ENCODE measurements at places on chromosomes 4 and X. TPM values are rescaled to one million over a fixed set of nuclear protein-coding genes. Genes with fewer than 3 reads are reported as not detected.

DNA sequence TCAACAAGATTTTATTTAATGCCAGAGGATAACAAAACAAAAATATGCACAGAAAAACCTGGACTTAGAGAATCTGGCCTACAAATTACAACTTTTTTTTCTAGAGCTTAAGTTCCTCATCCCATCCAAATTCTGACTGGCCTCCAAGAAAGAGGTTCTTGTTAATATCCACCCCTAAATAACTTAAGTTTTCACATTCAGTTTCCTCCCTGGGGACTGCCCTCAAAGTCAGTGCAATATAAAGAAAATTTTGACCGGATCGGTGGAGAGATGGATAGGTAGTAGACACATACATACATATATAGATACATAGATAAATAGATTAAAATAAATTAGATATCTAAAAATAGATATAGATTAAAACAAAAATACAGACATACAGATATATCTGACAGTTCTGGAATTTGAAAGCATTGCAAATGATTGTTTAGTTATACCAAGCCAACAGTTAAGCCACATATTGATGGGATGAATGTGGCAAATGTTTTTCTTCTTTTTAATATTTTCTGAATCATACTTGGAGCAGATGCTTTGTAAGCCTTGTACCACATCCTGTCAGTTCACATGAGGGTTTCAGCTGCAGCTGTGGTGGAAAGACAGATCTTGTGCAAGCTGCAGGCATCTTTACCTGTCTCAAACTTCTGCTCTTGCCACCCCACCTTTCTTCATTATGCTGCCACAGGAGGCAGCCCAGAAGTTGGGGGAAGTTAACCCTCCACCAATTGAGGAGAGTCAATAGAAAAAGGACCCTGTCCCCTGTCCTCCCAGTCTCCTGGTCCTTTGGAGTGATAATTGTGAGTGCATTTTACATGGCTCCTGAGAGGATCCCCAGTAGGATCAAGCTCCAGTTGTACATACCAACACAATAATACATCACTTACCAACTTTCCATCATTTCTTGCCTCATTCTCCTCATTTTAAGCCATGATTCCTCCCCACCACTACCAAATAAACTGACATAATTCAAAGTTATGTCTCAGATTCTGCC lies 58.5 kb upstream of the PRDM8 start:
- H3K36me3 ChIP-seq, result no peaks in the 10 kb centered on the region
- no peak overlapping the region for H3K27ac ChIP-seq
- DNase-seq, result no peak

- H3K27me3 ChIP-seq, result no peaks in the 10 kb centered on the region
- no peak for DNase-seq
- H3K4me3 ChIP-seq, result no peak overlapping the region
- no peak overlapping the region for H3K27ac ChIP-seq
- no peaks in the 10 kb centered on the region for H3K36me3 ChIP-seq
Measured at GRCh38 chrX:79167462-79167861, 23.0 kb downstream of the GPR174 start.

GRCh38 chrX:44203791-44204190 lies 139.7 kb downstream of the EFHC2 start:
- H3K4me3 ChIP-seq, result no peak overlapping the region
- DNase-seq, result no peak
- H3K27ac ChIP-seq, result no peak overlapping the region
- H3K36me3 ChIP-seq, result no peaks in the 10 kb centered on the region
- no peaks in the 10 kb centered on the region for H3K4me1 ChIP-seq
- no peaks in the 10 kb centered on the region for H3K27me3 ChIP-seq

GRCh38 chr4:88244816-88245579 lies 39.4 kb downstream of the PPM1K start:
- DNase-seq, result no peak
- no peak overlapping the region for H3K4me3 ChIP-seq
- H3K4me1 ChIP-seq, result no peaks in the 10 kb centered on the region
- H3K36me3 ChIP-seq, result no peaks in the 10 kb centered on the region

MAGEC2 gene
- not detected for polyA plus RNA-seq

PROM1 gene
- 12.2 TPM for polyA plus RNA-seq

- no peak for DNase-seq
- H3K27ac ChIP-seq, result no peak overlapping the region
- no peaks in the 10 kb centered on the region for H3K4me1 ChIP-seq
- no peak overlapping the region for H3K4me3 ChIP-seq
Measured at GRCh38 chr4:173146456-173146855, 22.2 kb upstream of the GALNT7 start.

TMSB15A gene
- 3.5 TPM for polyA plus RNA-seq

GRCh38 chrX:9204560-9204959 lies 170.6 kb upstream of the FAM9B start:
- no peak overlapping the region for H3K4me3 ChIP-seq
- no peaks in the 10 kb centered on the region for H3K36me3 ChIP-seq
- no peak for DNase-seq
- H3K27ac ChIP-seq, result no peak overlapping the region
- no peaks in the 10 kb centered on the region for H3K4me1 ChIP-seq
- H3K27me3 ChIP-seq, result no peaks in the 10 kb centered on the region
